Left forelimb (tissue), 1 donor: ENCODE measurements at places on chromosomes 7 and 10.

DNA sequence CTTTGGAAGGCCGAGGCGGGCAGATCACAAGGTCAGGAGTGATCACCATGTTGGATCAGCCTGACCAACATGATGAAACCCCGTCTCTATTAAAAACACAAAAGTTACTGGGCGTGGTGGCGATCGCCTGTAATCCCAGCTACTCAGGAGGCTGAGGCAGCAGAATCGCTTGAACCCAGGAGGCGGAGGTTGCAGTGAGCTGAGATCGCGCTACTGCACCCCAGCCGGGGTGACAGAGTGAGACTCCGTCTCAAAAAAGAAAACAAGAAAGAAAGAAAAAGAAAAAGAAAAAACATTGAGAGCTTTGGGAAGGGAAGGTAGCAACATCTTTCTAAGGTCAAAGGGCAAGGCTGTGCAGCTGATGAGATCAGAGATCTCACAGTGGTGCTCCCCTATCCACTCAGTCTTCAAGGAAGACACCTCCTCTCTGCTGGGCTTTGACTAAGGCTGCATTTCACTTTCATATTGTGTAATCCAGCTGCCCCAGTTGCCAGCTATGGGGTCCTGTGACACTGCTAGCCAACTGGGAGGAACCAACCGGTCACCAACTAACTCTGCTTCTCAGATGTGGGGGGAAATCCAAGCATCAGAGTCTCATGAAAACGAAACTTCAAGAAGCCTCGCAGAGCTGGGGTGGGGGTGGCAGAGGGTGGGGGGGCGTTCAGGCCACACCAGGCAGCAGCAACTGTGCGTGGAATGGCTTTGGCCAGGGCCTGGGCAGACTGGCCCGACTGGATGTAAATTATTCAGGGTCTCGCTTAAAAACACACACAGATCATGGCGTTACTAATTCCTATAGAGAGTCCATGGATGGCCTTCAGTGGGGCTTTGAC, 1.5 kb downstream of the IL15RA start:
- DNase-seq, result no peak

DNA sequence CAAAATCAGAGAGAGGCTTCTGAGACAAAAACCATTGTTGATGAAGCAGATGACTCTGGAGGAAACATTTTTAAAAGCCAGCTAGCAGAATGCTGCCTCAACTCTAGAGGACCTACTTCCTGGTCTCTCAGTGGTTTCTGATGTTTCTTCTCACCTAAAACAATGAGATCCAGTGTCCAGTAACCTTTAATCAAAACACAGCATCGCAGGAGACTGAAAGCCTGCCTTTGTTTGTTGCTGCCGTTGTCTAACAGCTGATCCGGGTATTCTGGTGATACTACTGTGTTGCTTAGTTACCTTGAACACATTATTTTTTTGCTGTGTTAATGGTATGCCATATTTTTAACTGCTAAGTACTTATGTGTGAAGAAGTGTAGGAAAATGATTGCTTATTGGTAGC, 70.9 kb downstream of the WIPF3 start:
- DNase-seq, result no peak

DNA sequence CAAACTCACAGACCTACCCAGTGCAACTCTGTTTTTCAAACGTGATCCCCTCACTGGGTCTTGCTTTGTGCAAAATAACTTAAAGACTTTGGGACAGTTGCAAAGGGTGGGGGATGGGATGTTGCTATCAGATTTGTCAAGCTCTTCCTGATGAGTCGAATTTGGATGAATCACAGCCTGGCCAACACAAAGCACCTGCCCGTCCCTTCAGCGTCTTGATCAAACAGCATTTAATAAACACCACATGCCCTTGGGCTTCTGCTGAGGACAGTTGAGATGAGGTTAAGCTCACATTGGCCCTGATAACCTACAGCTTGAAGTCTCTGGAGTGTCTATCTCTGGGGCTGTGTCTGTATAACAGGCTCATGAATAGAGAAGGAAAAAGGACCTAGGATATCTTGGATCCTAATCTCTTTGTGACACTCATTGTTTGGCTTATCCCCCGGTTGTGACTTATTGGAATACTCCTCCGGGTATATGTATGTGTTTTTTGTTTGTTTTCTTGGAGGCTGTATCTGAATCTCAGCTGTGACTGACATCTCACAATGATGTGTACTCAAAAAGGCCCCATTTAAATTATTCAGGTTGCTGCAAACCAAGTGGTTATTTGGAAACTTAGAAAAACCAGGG, 132.6 kb upstream of the NAMPT start:
- DNase-seq, result no peak

DNA sequence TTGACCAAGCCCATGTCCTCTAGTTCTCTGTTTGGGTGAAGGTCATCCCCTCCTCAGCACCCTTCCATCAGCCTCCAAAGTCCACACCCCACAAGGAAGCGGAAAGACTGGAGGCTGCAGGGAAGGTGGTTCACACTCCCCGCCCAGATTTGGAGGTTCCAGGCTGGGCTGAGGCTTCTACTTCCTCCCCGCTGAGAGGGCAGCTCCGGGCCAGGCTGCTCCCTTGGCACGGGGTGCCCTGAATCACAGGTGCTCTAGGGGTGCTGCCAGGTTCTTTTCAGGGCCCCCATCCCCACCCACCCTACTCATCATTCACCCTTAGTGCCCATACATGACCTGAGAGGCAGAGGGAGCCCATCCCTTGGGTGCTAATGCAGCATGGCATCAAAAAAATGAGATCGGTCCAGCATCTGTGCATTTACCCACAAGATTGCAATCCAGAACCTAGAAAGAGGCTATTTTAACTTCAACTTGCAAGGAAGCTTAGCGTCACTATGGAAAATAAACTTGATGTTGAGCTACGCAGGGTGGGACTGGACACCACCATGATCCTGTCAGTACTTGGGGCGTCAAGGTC, 47.3 kb upstream of the ZMIZ1 start:
- peak; percentile 49 for DNase-seq

- peak; percentile 85 for DNase-seq
Observed at GRCh38 chr7:94509264-94509886, at the start of gene CASD1. TSS of gene CASD1 (plus strand) at chr7:94509809. CDS start at chr7:94510085, 276 bp downstream.

GRCh38 chr10:13991353-13991752, 339.4 kb downstream of the FRMD4A start:
- DNase-seq, result no peak

DNA sequence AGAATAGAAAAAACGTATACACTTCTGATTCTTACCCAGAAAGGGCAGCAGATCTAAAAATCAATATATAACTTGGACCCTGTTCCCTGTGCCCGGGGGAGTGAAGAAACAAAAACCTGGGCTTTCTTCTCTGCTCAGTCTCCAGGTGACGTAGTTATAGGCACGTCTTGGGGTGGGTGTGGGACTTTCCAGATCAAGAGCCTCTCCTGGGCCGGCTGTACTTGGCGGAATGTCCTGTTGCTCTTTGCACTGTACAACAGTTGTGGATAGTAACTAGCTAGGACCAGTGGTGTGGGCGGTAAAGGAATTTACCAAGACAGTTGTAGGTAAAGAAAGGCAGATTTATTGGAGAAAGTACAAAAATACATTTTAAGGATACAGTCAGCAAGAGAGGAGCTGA, 40.4 kb upstream of the STEAP4 start:
- no peak for DNase-seq

DNA sequence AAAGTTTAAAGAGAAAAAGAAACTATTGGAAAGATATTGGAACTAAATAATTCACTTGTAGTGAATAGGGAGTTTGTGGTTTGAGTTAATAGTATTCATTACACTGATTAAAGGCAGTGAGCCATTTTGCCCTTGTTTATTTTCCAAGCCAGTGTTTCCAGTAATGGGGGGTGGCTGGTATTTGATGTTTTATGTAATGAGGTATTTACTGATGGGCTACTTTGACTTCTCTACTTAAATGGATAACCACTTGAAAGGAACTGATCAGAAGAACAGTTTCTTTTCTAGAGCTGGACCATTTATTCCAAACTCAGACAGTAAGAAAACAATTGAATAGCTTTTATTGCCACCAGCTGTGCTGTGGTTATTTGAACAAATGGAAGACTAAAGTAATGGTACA, 227.0 kb upstream of the HDAC9 start:
- no peak for DNase-seq

DNA sequence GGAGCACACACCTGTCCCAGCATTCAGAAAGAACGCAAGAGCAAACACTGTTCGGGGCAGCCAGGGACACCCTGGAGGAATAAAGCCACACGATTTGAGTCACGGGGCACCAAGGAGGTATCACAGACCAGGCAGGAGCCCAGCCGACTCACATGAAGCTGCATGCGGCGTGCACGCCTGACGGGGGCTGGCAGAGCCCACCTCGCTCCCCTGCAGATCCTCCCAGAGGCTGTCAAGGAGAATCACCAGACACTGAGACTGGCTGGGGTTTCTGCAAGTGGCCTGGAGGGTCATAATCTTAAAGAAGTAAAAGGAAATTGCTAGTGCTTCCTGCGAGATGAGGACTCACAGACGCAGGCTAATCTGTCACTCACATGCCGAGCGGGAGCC, 61.6 kb downstream of the TCERG1L start:
- no peak for DNase-seq
